ENCODE measurements at places on chromosomes 1 and 21.

DNA sequence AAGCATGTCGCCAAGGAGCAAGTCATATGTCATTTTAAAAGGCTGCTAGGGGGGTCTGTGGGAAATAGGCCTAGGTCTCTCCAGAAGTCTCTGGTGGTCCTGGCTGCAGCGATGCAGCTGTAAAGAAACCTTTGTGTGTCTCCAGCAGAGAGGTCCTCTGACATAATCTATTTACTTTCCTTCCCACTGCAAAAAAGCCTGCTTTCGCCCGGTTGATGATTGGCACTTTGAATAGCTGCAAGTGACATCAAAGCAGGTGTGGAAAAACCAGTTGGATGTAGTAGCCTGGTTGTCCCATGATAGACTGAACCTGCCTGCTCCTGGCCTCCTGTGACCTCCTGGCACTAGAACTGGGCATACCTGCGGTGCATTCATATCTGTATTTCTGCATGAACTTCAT lies 13.8 kb downstream of the RASSF5 start:
- DNase-seq, result no peak

GRCh38 chr1:31934706-31935629 lies 3.2 kb downstream of the PTP4A2 start:
- DNase-seq, result peak; percentile 67

DNA sequence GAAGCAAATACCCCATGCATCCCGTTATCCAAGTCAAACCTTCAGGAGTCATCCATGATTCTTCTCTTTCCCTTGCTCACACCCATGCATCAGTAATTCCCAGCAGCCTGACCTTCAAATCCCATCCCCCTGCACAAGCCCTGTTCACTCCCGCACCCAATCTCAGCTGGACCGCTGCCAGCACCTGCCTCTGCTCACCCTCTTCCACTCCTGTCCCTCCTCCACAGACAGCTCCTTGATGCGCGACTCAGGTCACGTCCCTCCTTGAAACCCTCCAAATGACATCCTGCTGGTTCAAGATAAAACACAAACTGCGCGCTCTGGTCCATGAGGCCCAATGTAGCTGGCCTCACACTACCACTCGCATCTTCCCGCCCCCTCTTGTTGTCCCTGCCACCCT lies 43.4 kb upstream of the MPZL1 start:
- DNase-seq, result no peak

GRCh38 chr1:172109359-172109758 lies 268.1 kb downstream of the DNM3 start:
- peak; percentile 67 for DNase-seq

GRCh38 chr1:157540852-157541251 lies 11.5 kb downstream of the FCRL5 start:
- DNase-seq, result no peak

GRCh38 chr1:64304823-64305222 lies 101.4 kb downstream of the UBE2U start:
- DNase-seq, result no peak

GRCh38 chr1:180981596-180982387 lies 40.9 kb downstream of the STX6 start:
- no peak for DNase-seq

DNA sequence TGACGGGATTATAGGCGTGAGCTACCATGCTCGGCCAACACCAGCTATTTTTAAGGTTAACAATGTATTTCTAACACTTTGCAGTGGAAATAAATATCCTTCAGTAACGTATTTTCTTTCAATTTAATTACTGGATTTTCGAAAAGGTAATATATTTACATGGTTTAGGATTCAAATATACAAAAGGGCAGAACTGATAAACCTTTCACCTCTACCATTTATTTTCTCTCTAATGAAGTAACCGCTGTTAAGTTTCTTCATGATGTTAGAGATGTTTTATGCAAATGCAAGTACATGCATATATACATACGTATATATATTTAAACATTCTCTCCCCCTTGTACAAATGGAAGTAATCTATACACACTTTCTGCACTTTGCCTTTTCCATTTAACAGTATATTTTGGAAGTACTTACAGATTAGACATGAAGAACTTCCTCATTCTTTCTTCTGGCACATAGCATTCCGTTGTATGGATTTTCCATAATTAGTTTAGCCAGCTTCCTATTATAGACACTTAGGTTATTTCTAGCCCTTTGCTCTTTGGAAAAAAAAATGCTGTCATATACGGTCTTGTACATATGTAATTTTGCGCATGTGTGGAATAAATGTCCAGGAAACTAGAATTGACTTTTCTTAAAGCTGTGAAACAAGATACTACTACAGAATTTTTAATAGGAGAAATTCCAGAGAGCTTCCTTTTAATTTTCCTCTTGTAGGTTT lies 14.9 kb upstream of the HJV start:
- no peak for DNase-seq

GRCh38 chr1:172136925-172137324 lies 283.6 kb upstream of the C1orf105 start:
- DNase-seq, result no peak

- peak; percentile 44 for DNase-seq
Measured at GRCh38 chr1:61162520-61163258, 80.3 kb downstream of the NFIA start.

DNA sequence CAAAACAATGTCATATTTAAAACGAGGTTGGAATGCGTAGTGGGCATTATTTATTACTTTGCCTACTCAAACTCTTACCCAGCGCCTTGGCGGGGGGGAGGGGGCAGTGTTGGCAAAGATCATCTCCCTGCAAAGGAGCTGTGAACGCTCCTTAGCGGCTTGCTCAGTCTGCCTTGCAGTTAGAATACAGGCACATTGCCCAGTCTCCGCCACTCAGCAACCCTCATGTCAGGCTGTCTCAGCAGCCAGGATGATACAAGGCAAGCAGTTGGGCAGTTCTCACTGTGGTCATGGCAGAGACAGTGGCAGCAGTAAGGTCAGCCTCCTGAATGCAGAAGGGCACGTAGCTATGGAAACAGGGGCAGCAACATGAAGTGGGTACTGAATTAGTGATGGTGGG lies 170.4 kb upstream of the KCNK2 start:
- no peak for DNase-seq

DNA sequence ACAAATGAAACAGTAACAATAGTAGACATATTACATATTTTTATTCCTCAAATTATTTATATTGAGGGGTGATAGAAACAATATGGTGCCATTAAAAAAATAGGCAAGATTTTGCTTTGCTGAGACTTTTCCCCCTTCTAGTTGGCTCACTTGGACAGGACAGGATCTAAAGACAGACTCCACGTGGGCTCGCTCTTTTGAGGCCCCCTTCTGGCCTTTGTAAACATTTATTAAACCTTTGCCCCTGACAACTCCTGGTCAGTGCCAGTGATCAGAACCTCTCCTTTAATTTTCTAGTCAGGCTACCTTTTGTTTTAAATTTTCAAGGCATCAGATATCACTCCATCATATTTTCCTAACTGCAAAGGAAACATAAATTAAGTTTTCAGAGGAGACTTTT lies 49.7 kb upstream of the IFI44L start:
- no peak for DNase-seq

DNA sequence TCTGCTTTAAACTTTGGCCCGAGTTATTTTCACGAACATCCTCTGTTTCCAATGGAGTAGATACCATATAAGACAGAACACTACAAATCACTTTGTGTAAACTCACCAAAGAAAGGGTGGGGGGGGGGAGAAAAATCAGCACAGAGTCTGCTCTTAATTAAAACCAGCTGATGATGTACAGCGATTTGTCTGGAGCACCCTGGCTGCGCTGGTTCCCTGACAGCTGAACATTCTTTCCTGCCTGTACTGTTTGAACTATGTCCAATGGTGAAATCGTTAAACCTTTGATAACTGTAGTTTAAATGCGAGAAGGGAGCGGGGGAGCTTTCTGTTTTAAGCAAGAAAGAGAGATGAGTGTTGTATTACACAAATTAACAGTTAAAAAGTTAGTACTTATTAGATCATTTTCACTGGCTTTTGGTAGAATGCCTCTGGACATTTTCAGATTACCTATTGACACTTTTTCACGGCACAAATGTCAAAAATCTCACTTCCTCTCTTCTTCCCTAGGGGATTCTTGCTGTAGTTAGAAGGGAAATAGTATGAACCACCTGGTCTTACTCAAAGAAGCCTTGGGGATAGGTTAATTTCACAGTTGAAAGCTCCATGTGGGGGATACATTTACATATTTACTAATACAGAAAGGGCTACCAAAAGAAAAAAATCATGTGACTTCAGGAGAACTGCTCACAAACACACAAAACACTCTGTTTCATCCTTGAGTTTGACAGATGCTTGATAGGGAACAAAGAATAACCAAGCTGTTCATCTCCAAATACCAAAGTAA lies 140.2 kb upstream of the RUNX1 start:
- DNase-seq, result peak; percentile 86

- DNase-seq, result peak; percentile 66
Measured at GRCh38 chr1:109816175-109816811, 52.6 kb upstream of the EPS8L3 start.

DNA sequence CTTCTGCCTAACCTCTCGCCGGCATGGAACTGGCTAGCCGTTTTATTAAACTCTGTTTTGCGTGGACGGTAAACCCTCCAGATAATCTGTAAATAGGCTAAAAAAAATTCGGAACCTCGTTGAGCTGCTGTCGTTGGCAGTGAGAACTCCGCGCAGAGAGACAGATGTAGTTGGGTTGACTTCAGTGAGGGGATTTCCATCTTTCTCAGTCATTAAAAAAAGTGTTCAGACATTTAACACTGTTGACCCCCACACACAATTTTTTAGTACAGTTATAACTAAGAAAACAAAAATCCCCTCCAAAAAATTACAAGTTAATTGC lies 464 bp downstream of the PARK7 start:
- DNase-seq, result no peak

GRCh38 chr1:97423403-97423802 lies 497.4 kb downstream of the DPYD start:
- DNase-seq, result no peak

DNA sequence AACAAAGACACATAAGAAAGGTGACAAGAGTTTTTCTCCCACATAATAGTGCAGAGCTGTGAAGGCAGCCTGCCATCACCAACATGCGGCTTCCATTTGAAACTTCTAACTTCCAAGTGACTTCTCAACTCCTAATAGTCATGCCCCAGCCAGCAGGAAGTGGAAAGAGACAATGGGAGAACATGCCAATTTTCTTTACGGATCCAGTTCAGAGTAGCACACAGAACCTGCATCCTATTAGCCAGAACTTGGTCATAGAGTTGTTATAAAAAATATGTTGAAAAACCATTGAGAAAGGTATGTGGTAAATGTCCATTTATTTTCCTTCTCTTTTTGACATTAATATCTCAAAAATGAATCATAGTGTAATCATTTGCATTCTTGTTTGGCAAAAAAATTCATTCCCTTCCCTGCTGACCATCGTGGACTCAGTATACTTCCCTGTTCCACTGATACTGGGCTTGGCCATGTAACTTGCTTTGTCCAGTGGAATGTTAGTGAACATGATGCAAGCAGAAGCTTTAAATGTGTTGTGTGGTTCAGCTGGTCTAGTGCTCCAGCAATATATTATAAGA lies 197.4 kb downstream of the SEC16B start:
- peak; percentile 7 for DNase-seq

- DNase-seq, result peak; percentile 62
Measured at GRCh38 chr1:232704694-232705680, 75.1 kb upstream of the SIPA1L2 start.

DNA sequence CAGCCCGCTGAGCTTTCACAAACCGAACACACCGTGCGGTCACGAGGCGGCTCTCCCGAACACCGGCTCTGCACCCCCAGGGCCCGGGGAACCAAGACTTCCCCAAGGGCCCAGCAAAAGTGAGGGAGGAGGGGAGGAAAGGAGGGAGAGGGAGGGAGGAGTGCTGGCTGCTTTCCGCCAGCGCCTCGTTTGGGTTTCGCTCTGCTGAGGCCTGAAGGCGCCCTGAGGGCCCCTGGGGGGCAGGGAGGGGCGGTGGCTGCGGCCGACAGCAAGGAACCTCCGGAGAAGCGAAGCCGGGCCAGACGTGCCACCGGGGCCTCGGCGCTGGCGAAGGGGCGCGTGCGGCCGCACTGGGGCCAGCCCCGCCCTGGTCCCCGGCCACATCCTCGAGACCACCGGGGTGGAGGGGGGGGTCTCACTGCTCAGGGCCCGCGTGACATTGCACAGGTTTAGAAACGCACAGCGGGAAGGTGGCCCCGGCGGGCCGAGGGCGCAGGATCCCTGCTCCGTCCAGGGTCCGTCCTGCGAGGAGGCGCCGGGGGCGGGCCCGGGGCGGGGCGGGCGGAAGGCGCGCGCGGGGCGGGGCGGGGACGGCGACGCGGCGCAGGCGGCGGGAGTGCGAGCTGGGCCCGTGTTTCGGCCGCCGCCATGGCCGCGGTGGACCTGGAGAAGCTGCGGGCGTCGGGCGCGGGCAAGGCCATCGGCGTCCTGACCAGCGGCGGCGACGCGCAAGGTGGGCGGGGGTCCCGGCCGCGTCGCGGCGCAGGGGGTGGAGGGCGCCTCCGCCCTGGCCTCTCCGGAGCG lies at the start of gene PFKL:
Gene PFKL (plus strand): TSS at position 596 of the 804 bp plus-strand sequence. CDS start 53 bp downstream, at position 649.
- DNase-seq, result peak; percentile 71

- peak; percentile 25 for DNase-seq
Measured at GRCh38 chr1:196516373-196516772, 91.9 kb downstream of the KCNT2 start.

GRCh38 chr1:24276791-24277190 lies 42.4 kb upstream of the GRHL3 start:
- DNase-seq, result peak; percentile 9

- DNase-seq, result no peak
Measured at GRCh38 chr1:84368441-84368840, 29.8 kb upstream of the DNASE2B start.

GRCh38 chr1:61053712-61054600 lies 28.4 kb upstream of the NFIA start:
- peak; percentile 3 for DNase-seq

DNA sequence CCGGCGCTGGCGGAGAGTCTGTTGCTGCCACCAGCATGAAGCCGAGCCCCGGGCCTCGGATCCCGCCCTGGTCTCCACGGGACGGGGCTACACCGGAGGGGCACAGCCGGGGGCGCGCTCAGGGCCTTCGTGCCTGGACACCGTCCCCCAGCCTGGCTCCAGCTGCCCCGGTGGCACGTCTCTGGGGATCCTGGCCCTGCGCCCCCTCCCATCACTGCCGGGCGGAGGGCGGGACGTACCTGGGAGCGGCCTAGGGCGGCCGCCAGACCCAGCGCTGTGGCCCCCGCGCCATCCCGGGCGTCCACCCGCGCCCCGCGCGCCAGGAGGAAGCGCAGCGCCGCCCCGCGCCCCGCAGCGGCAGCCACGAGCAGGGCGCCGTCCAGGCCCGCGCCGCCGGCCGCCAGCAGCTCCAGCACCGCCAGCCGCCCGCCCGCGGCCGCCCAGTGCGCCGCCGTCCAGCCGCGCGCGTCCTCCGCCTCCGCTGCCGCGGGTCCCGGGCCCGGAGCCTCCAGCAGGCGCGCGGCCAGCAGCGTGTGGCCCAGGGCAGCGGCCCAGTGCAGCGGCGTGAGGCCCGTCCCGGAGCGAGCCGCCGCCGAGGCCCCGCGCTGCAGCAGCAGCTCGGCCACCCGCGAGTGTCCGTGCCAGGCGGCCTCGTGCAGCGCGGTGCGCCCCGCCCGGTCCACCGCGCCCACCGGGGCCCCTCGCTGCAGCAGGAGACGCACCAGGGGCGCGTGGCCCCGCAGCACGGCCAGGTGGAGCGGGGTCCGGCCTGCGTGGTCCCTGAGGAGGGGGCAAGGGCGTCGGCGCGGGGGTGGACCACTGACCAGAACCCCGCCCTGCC lies 1.0 kb downstream of the ANKRD65 start:
- DNase-seq, result no peak

GRCh38 chr1:34681480-34682451 lies 73.1 kb upstream of the GJB5 start:
- DNase-seq, result peak; percentile 37

- DNase-seq, result peak; percentile 85
Measured at GRCh38 chr1:94541246-94542087, at the start of gene F3. Gene F3 (minus strand): TSS chr1:94541759. CDS start chr1:94541636, 123 bp downstream.
